Breast epithelium (tissue), 4 donors: ENCODE measurements at places on chromosomes 16 and 17.

- no peak for DNase-seq
These were observed 27.1 kb upstream of the MTSS2 start for GRCh38 chr16:70712942-70713341.

GRCh38 chr16:12757546-12757945, 46.1 kb downstream of the CPPED1 start:
- DNase-seq = no peak

DNA sequence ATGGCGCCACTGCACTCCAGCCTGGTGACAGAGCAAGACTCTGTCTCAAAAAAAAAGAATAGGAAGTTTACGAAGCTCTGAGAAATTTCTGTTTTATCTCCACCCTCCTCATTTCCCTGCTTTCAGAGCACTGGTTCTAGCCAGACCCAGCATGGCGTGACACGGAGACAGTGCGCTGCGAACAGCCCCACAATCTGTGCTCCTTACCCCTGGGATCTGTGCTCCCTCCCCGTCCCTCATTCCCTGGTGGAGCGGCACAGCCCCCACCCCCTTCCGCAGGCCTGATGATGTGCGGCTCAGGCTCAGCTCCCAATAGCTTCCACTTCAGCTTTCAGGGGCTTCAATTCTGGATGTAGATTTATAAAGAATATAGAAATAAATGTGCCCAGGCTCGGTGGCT, 56.1 kb upstream of the ENDOV start:
- no peak for DNase-seq

- DNase-seq = no peak
These were observed 68.4 kb downstream of the CMC2 start for GRCh38 chr16:80938004-80938878.

DNA sequence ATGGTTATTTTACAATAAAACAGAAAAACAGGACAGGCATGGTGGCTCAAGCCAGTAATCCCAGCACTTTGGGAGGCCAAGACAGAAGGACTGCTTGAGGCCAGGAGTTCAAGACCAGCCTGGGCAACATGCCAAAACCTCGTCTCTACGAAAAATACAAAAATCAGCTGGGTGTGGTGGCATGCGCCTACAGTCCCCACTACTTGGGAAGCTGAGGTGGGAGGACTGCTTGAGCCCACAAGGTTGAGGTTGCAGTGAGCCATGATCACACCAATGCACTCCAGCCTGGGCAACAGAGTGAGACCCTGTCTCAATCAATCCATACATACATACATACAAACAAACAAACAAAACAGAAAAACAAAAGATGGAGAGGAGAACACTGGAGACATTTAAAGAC, 45.6 kb downstream of the USP31 start:
- no peak for DNase-seq

- DNase-seq = no peak
These were observed 4.7 kb upstream of the EFCAB5 start for GRCh38 chr17:29936724-29937123.

- no peak for DNase-seq
These were observed 8.1 kb downstream of the NOG start for GRCh38 chr17:56601591-56601990.

GRCh38 chr17:15261258-15261801, 3.8 kb downstream of the PMP22 start:
- peak; percentile 52 for DNase-seq

DNA sequence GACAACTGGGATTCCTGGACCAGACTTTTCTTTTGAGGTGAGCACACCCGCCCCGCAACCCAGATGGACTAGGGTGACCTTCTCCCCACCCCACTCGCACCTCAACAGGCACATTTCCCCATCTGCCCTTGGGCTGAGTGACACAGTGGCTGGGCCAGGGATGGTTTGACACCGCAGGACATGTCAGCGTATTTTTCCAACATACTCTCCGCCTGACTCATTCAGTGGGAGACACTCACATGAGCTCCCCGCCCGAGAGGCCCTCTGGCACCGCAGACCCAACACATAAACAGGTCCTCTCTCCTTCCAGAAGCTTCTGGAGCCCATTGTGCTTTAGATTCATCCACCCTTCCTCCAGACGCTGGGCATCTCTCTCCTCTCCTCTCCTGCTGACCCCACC, 69.4 kb downstream of the ZDHHC7 start:
- DNase-seq = no peak

GRCh38 chr16:78984324-78984723, 616.2 kb downstream of the MAF start:
- no peak for DNase-seq

- no peak for DNase-seq
These were observed 5.4 kb upstream of the KLHL11 start for GRCh38 chr17:41870627-41871026.

DNA sequence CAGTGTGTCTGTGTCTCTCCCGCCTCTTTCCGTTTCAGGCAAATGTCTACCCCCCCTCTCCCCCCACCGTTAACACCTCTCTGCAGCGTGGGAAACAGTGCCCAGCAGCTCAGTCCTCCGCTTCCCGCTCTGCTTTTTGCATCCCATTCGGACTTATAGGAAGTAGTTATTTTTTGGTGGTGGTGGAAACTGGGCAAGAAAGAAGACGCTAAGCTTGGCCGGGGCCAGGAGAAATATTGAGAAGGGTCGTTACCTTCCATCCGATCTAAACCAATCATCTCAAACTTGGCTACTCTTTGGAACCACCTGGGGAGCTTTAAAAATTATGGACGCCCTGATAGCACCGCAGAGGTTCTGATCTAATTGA, 499 bp upstream of the HLF start:
- no peak for DNase-seq

DNA sequence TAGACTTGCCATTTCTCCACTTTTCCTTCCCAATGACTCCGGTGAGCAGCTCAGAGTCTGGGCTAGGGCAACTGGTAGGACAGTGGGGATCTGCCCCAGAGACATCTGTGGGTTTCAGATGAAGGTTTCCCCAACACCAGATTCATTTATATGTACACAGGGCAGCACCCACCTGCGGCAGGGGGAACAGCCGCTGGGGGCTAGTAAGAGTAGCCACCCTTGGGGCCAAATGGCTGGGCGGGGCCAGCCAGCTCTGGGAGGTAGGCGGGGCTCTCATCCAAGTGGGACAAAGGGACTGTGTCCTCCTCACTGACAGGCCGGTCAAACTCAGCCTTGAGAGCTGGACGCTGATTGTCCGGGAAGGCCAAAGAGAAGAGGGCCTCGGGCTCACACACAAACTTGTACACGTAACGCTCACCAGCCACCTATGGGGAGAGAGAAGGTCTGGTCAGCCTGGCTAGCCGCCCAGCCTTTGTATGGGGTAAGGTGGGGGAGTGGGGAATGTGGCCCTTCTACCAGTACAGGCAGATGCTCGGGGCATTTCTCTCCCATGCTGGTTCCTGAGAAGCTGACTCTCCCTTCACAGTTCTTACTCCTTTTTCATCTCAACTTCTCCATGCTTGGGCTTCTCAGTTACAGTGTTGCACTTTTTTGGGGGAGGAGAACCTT, 17.7 kb downstream of the ETV4 start:
- DNase-seq = no peak

- no peak for DNase-seq
These were observed 1216.3 kb upstream of the GOT2 start for GRCh38 chr16:59950431-59950830.

- DNase-seq = no peak
These were observed 415 bp upstream of the FOXF1 start for GRCh38 chr16:86509759-86510464.

DNA sequence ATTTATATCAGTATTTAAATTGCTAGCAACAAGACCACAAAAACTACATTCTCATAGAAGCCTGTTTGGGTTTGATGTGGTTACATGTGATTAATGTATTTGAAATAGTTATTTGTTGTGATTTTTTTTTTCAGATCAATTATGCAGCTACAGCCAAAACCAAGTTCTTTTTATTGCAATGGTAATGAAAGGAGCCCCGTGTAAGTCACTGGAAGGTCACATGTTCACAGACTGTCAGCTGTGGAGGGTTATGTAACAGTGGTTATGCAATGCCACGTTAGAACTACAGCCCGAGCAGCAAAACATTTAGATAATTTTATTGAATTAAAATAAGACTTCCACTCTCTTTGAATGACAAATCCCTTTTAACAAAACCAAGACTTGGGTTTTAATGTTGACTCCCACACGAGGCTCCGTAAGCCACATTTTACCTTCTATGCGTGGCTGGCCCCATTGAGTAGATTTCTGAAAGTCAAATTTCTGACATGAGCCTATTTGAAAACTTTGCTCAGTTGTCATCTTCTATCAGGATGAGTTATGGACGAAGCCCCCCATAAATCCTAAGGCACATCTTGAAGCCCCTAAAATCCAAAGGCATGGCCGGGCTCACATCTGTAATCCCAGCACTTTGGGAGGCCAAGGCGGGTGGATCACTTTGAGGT, 41.8 kb upstream of the SEC14L1 start:
- DNase-seq = no peak

GRCh38 chr17:9824094-9824493, 1.6 kb upstream of the GLP2R start:
- DNase-seq = no peak

GRCh38 chr16:22648141-22648540, 137.4 kb downstream of the NPIPB5 start:
- DNase-seq = no peak

DNA sequence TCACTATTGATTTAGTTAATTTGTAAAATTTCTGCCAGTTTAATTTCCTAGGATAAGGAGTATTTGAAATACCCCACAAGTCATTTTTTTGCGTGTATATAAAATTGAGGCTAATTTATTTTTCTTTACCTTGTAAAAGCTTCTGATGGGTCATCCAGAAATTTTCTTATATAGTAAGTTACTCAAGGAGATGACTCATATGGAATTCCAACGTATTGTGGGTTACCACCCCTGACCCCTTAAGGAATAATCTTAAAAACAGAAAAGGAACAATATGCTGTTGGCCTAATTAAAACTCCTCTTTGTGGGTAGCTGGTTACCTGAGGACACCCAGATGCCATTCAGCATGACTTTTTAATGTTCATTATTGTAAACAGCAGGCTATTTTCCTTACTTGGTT, 13.6 kb downstream of the HEATR6 start:
- no peak for DNase-seq
